ENCODE measurements at places on chromosomes 3 and 15.

DNA sequence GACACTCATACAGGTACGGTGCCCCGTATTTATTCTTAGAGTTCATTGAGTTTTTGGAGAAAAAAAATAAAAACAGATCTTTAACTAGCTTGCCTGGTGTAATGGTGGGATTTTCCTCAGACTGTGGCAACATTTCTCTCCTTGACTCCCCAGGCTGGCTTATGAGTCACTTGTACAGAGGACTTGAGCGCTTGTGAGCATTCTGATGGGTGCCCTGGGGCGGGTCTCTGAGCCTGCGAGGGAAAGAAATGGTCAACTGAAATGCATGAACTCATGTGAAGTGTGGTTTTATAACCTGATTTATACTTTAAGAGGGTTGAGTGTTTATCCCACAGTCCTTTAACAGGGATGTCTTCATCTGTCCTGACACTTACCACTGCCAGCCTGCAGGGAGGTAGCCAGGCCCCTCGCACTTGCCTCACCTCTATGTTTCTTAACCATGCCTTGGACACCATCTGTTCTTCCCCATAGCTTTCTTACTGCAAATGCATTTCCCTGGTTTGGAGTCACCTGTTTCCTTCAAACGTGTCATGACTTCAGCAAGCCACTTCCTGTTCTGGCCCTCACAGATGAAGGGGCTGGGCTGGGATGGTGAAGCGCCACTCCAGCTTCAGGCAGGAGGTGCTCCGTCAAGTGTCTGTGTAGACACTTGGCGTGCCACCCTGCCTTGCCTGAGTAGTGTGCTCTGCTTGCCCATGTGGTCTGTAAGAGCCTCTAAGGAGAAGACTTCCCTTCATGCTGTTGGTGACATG lies 118.7 kb downstream of the PDE8A start:
- DNase-seq, result no peak

DNA sequence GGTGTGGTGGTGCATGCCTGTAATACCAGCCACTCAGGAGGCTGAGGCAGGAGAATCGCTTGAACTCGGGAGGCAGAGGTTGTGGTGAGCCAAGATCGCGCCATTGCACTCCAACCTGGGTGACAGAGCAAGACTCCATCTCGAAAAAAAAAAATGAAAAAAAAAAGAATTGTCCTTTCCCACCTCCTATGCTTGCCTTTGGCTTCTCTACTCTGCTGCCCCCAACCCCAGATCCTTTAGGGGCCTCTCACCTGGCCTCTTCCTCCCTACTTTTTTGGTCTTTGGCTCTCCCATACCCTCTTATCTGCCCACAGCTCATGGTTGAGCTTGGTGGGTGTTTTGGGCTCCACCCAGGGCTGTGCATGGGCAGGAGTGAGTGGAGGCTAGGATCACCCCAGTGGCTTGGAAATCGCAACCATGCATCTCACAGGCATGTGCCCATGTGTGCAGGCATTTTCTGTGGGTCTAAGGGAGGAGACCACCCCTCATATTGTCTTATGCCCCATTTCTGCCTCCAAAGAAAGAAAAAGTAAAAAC lies 2.1 kb upstream of the SHISA5 start:
- DNase-seq, result no peak

- peak; percentile 27 for DNase-seq
Observed at GRCh38 chr3:160038862-160039562, 50.4 kb downstream of the IL12A start.

DNA sequence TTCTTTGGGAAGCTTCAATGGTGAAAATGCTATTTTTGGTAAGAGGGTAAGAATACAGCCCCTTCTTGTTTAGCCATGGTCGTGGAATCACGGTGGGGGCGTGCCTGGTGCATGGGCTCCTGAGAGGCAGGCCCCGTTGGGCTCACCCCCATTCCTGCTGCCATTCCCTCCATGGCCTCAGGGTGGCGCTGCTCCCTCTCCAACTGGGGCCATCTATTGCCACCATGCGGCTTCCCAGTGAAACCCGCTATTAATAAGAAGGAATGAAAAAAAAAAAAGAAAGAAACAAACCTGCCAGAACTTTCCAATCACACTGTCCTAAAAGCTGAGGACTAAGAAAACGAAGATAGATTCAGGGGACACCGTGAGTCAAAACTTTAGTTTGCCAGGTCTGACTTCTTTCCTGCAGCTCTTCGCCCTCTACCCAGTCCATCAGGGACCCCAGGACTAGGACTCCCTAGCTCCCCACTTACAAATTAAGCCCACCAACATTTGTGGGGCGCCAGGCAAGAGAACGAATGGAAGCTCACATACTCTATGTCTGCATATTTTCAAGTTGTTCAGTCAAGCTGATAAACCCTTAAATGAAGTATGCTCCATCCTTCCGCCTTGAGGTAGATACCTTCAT lies 30.6 kb upstream of the ABHD2 start:
- DNase-seq, result peak; percentile 56

GRCh38 chr15:63560741-63561448 lies 36.3 kb upstream of the FBXL22 start:
- no peak for DNase-seq

GRCh38 chr3:45965653-45966052 lies 22.4 kb downstream of the CXCR6 start:
- no peak for DNase-seq

DNA sequence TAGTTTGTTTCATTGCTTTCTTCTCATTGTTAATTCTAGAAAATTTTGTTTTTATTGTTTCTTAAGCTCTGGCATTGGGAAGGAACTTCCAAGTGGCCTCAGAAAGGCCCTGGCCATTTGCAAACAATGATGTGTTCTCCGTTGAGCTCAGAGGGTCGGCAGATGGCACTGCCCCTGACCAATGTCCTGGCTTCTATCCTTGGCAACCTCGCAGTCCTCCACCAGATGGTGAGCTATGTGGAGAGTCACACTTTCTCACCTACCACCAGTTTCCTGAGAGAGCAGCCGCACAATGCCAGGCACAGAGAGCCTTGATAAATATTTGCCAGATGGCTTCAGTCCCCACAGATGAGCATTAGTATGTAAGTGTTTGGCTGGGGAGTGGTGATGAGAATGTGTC lies 343.7 kb downstream of the EPHB1 start:
- DNase-seq, result no peak

DNA sequence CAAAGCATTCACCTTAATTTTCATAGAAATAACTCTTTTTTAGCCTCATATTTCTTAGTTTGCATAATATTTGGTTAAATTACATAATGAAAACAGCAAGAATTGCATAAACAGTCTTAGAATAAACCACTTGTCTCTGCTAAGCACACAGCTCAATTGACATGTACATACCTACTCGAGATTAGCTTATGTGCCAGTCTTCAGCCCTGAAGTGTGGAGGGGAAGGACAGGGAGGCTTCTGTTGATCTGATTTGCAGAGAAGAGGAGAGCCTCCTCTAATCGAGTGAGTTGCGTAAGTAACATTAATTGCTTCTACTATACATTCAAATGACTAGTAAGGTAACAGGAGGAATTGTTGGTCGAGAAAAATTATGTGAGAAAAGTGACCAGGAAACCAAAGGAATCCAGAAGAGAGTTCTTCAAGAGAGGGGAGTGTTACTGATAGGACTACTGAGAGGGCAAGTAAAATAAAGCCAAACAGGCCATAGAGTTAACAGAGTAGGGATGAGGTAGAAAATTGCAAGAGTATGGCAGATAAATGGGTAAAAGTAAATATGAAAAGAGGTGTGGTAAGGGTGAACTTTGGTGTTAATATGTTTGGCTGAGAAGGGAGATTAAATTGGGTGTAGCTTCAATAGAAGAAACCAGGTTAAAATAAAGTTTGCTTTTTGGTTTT lies 7.1 kb upstream of the GOLIM4 start:
- no peak for DNase-seq

GRCh38 chr15:79166311-79166955 lies 75.9 kb upstream of the RASGRF1 start:
- no peak for DNase-seq

- no peak for DNase-seq
Observed at GRCh38 chr3:168327856-168328255, 232.1 kb upstream of the GOLIM4 start.

DNA sequence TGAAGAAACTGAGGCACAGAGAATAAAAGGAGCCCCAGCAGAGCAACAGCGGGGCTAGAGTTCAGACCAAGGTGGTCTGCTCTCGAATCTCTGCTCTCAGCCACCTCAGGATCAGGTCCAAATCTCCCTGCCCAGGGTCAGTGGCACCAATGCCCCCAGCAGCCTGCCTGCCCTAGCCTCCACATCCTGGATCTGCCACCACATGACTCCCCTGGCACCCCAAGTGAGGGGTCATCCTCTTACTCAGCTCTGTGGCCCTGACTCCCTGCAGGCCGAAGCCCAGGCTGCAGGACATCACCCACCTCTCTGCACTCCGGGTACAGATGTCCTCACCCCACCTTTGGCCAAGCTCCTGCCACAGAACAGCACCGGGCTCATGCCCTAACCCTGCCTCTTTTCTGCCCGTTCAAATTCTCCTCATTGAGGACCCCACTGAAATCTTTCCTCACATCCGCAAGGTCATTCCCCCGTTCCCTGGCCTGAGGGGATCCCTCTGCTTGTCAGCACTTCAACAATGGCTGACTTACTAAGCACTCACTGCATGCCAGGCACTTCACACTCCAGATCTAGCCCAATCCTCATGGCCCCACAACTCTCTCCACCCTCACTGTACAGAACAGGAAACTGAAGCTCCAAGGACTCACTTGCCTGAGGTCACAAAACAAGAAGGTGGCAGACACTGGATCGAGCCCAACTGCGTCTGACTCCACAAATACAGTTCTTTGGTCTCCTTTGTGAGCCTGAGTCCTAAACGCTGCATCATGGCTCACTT lies 4.3 kb downstream of the PPIB start:
- DNase-seq, result no peak

- DNase-seq, result no peak
Observed at GRCh38 chr3:136728918-136729317, 23.3 kb downstream of the STAG1 start.

GRCh38 chr15:64185146-64185911 lies 22.5 kb upstream of the PPIB start:
- DNase-seq, result no peak

DNA sequence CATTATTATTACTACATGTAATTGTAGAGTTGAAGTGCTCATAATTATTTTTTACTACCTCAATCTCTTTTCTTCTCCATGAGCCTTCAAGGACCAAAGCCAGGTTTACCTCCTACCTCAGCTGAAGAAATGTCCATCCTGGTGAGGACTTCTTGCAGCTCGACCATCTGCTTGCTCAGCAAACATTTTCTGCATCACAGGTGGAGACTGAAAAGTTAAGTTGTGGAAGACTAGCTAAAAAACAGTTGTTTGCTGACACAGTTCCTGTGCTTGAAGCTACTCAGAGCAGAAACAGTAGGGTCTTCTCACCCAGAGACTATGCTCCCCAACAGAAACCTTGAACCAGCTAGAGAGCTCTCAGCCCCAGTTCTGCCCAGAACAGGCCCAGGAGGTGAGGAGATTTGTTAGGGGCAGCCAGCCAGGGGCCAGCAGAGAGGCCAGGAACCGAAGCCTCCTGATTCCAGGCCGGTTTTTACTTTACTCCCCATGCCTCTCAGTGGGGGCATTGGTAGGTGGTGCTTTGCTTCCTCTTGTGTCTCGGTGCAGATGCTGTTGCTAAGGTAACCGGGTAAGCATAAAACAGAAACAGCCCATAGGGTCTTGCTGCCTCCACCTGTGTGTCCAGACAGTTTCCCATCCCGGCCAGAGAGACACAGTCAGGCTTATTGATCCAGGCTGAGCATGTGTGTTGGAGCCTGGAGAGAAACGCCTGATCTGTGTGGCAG lies 54.9 kb downstream of the CCNL1 start:
- no peak for DNase-seq

GRCh38 chr3:116423374-116423773 lies 21.9 kb downstream of the LSAMP start:
- no peak for DNase-seq

DNA sequence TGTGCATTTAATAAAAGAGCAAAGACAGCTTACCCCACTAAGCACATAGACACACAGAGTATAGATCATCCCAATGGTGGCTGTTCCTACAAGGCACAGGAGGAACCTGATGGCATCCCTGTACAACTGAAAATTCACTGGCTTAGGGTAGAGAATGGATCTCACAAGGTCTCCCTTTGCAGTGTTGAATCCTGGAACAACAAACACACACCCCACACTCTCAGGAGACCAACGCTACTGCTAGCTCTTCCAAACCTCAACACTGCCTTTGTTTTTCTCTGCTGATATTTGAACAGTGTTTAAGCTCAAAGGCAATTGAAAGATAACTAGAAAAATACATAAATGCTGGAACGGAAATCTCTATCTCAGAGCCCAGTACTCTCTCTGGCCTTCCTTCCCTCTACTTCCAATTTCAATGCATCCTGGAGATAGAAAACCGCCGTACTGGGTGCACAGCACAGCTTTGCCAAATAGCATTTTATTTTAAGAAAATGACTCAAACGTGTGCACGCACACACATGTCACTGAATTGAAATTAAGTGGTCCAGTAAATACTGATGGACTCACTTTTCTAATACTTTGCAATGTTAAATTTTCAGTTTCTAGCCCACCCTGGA lies 87.5 kb upstream of the ATP13A5 start:
- no peak for DNase-seq

DNA sequence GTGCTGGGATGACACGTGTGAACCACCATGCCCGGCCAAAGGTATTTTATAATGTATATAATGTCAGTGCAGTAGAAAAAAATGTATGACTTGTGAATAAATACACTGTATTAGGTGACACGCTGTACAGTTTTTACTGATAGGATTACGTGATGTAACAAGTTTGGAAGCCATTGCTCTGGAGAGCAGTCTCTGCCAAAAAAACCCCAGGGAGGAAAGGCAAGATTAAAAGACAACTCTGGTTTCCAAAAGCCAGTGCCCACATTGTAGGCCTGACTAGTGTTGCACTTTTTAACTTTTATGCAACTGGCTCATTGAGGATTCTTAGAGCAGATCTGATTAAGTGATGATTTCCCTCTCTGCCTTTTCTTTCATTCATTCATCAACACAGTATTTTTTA lies 62.0 kb upstream of the SLC2A2 start:
- DNase-seq, result no peak

GRCh38 chr3:127482216-127483004 lies 108.1 kb downstream of the TPRA1 start:
- no peak for DNase-seq

- no peak for DNase-seq
Observed at GRCh38 chr15:81853150-81853748, 192.6 kb downstream of the MEX3B start.

DNA sequence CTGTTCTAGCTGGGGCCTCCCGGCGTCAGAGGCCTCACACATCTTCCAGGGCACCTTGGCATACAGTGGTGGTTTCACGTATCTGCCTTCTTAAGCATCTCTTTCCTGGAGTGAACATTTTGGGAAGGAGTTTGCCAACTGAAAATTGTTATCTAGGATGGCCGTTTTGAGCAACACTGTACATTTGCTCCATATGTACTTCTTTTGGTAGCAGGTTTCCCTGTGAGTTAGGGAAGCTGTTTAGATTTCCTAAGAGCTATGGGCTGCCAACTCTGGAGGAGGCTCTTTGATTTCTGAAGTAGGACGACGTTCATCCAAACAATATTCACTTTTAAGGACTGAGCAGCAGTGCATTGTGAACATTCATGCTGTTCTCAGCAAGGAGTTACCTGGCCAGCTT lies 665.9 kb downstream of the SQOR start:
- DNase-seq, result no peak

GRCh38 chr3:186024210-186024609 lies 84.7 kb downstream of the ETV5 start:
- no peak for DNase-seq

- DNase-seq, result no peak
Observed at GRCh38 chr3:12961007-12961696, 112.1 kb downstream of the IQSEC1 start.

All from inflammatory macrophage treated with lipopolysaccharide for 1 hour (primary cell).